ENCODE measurements at places on chromosomes 12 and 14.

DNA sequence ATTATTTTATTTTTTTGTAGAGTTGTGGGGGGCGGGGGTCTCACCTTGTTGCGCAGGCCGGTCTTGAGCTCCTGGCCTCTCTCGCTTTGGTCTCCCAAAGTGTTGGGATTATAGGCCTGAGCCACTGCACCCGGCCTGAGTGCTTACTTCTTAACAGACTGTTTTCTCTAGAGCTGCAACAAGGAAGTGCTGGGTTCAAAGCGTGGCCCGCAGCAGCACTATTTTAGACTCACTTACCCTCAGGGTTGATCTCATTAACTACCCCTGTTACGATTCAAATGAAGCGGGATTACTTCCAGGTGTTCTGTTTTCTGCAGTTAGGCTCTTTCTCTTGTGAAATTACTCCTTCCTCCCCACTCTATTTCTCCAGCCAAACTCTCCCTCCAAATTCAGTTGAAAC lies 8.7 kb downstream of the A2ML1 start:
- H3K4me3 ChIP-seq, result no peak overlapping the region
- H3K27me3 ChIP-seq, result peaks cover 10% of the 10 kb centered on the region
- H3K4me1 ChIP-seq, result peaks cover 6% of the 10 kb centered on the region
- H3K36me3 ChIP-seq, result no peaks in the 10 kb centered on the region

DNA sequence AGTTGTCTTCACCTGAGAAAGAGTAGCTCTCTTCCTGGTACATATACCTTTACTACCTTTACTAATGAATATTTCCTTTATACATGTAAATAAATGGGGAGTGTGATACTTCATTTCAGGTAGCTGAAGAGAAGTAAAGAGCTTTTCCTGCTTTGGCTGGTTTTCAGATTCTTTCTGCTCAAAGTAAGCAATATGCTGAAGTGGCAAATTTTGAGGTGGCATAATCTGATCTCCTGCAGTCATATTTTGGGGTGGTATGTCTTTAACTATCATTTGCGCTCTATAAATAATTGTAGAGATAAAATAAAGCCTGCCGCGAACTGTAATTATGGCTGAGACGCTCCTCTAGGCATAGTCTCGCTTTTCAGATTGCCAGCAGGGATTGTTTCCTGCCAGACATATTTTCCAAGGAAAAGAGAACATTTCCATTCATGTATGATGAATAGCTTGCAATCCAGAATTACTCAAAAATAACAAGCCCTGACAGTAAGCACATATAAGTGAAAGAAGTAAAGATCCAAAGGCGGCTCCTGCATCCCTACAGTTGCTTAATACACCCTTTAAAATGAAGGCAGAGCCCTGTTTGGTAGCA lies 200.7 kb downstream of the C12orf50 start:
- H3K27me3 ChIP-seq, result no peaks in the 10 kb centered on the region
- no peak for DNase-seq
- H3K4me3 ChIP-seq, result no peak overlapping the region
- H3K36me3 ChIP-seq, result no peaks in the 10 kb centered on the region

- H3K4me3 ChIP-seq, result no peak overlapping the region
- H3K27me3 ChIP-seq, result no peaks in the 10 kb centered on the region
- no peak for DNase-seq
- no peaks in the 10 kb centered on the region for H3K4me1 ChIP-seq
Observed at GRCh38 chr12:16506394-16506793, 99.6 kb downstream of the LMO3 start.

DNA sequence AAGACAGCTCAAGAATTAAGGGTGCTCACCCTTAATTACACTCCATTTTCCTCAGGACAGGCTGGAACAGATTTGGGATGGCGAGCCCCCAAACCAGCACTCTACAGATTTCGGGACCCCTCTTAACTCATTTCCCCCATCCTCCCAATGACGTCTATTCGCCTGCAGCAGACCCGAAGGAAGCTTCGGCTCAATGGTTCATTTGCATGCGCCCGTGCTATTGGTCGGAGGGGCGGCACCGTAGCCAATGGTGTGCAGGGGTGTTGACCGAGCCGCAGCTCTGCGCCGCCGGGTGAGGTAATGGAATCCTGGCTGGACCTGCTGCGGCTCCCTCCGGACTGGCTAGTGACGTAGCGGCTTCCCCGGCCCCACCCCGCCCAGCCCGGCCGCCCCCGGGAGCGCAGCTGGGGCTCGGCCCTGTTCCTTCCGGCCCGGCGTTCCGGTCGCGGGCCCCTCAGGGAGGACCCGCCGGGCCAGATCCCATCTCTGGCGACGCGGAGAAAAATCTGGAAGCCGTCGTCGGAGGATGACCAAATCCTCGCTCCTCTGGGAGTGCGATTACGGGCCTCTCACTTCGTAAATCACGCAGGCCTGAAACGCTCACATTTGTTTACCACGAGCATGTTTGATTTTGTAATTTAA lies 18.3 kb upstream of the NR4A1 start:
- peaks cover 34% of the 10 kb centered on the region for H3K4me1 ChIP-seq
- peak overlapping the region; percentile 81 for H3K27ac ChIP-seq
- peak; percentile 88 for DNase-seq
- H3K4me3 ChIP-seq, result peak overlapping the region; percentile 73
- H3K27me3 ChIP-seq, result peaks cover 6% of the 10 kb centered on the region

DNA sequence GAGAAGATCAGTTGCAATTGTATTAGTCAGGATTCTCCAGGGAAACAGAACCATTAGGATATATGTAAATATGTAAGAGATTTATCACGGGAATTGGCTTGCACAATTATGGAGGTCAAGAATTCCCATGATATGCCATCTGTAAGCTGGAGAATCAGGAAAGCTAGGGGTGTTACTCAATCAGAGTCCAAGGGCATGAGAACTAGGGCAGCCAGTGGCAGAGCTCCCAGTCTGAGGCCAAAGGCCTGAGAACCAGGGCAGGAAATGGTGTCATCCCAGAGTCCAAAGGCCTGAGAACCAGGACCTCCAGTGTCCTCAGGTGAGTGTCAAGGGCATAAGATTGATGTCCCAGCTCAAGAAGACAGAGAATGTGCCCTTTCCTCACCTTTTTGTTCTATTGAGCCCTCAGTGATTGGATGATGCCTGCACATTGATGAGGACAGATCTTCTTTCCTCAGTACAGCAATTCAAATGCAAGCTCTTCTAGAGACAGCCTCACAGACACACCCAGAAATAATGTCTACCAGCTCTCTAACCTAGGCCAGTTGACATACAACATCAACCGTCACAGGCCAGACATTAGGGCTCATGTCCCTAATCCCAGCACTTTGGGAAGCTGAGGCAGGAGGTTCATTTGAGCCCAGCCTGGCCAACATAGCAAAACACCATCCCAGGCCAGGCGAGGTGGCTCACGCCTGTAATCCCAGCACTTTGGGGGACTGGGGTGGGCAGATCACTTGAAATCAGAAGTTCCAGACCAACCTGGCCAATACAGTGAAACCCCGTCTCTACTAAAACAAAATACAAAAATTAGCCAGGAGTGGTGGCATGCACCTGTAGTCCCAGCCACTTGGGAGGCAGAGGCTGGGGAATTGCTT lies 34.9 kb upstream of the ZNF740 start:
- H3K36me3 ChIP-seq, result no peaks in the 10 kb centered on the region
- no peak for DNase-seq
- no peak overlapping the region for H3K27ac ChIP-seq
- no peak overlapping the region for H3K4me3 ChIP-seq
- peaks cover 6% of the 10 kb centered on the region for H3K27me3 ChIP-seq

DNA sequence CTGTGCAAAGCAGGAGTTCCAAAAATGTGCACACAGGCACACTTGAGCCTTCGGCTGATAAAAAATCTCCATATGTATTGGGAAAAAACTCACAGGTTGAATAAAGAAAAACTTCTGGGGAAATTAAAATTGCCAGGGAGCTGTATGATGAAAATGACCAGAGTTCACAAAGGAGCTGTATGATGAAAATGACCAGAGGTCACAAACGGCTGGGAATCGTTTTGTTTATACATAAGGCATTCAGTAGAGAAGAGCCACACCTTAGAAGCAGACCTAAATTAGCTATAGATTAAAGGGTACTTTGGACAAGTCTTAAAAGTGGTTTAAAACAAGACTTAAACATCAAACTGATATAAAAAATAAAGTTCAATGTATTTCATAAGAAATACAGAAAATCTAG lies 251.7 kb upstream of the TMEM132C start:
- H3K4me1 ChIP-seq, result no peaks in the 10 kb centered on the region
- H3K36me3 ChIP-seq, result no peaks in the 10 kb centered on the region
- DNase-seq, result no peak

DNA sequence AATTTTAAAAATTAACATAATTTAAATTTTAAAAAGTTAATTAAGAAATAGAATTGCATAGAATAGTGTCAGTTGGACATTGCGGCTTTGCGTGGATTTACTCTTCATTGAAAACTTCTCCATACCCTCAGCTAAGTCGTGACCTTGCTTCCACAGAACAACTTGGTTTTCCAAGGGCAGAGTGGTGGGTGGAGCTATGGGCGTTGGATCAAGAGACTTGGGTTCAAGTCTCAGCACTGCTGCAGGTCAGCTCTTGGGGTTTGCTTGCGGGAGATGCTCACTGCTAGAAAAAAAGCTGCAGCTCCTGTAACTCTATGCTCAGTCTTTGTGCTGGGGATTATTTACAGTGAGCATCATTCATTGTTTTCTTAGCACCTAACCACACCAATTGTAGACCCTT lies 133.7 kb downstream of the PRIMA1 start:
- no peak overlapping the region for H3K4me3 ChIP-seq
- no peaks in the 10 kb centered on the region for H3K4me1 ChIP-seq
- no peaks in the 10 kb centered on the region for H3K36me3 ChIP-seq
- no peak for DNase-seq
- H3K27me3 ChIP-seq, result peaks cover 12% of the 10 kb centered on the region
- no peak overlapping the region for H3K27ac ChIP-seq

DNA sequence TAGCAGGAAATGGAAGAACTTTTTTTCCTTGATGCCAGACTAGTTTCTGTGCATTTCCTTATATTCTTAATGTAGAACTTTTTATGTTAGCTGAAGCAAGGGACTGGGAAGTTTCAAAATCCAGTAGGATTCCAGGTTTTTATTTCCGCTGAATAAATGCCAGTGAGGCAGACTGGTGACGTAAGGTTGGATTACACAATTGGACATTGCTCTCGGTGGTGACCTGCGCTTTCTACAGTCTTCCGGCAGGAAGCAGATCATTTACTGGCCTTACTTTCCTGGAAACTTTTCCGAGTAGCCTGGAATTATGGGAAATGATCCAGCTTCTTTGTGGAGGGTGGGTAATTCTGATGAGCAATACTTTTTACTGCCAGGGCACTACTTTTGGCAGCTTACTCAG lies 3.6 kb downstream of the IFT43 start:
- peaks cover 9% of the 10 kb centered on the region for H3K27me3 ChIP-seq
- H3K27ac ChIP-seq, result no peak overlapping the region
- H3K4me3 ChIP-seq, result no peak overlapping the region

- no peak overlapping the region for H3K4me3 ChIP-seq
- no peaks in the 10 kb centered on the region for H3K36me3 ChIP-seq
- no peaks in the 10 kb centered on the region for H3K4me1 ChIP-seq
- H3K27ac ChIP-seq, result no peak overlapping the region
Observed at GRCh38 chr14:22332686-22333421, 256.2 kb downstream of the DAD1 start.

Data from activated T-helper 2 cell treated with anti-CD3 and anti-CD28 coated beads, Interferon-gamma antibody, Interleukin-2, Interleukin-4, amounts not matched to agents 10 μg/mL and 5 μg/mL and 100 μg/mL, durations not matched to agents 14 hours and 24 hours and 36 hours (primary cell).